ENCODE measurements at places on chromosomes 2 and 18. TPM values are rescaled to one million over a fixed set of nuclear protein-coding genes. Genes with fewer than 3 reads are reported as not detected.

Gene GATA6
- 15.2 TPM for total RNA-seq

Gene MOB4
- 30.7 TPM for total RNA-seq

Gene SRD5A2
- total RNA-seq: not detected

Gene CABYR
- 7.2 TPM for total RNA-seq

Gene REG3A
- total RNA-seq: not detected

Gene CRACDL
- not detected for total RNA-seq

Gene SLC40A1
- total RNA-seq: 9.5 TPM

Gene PSTPIP2
- 3.1 TPM for total RNA-seq

Gene ZC3H6
- 5.4 TPM for total RNA-seq

Gene LYPD6
- total RNA-seq: 4.4 TPM

Gene GALNT5
- 7.2 TPM for total RNA-seq

Gene GYPC
- 82.4 TPM for total RNA-seq

Gene UPP2
- not detected for total RNA-seq

Gene WNT6
- not detected for total RNA-seq

Gene APOB
- total RNA-seq: under 0.01 TPM

Gene RIT2
- not detected for total RNA-seq

Gene ITM2C
- total RNA-seq: 106 TPM

Gene CD207
- total RNA-seq: not detected

Gene SIGLEC15
- 1.2 TPM for total RNA-seq

Gene SF3B1
- total RNA-seq: 225 TPM

Gene PDCD1
- total RNA-seq: not detected

Gene ZNF521
- total RNA-seq: 36.4 TPM

Gene VIT
- 0.37 TPM for total RNA-seq

Gene DNER
- 0.55 TPM for total RNA-seq

Gene KIF5C
- total RNA-seq: 0.66 TPM

Gene FRZB
- 0.12 TPM for total RNA-seq

Gene SGPP2
- total RNA-seq: not detected

Gene PLGLB1
- total RNA-seq: 0.22 TPM

Gene DSC2
- under 0.01 TPM for total RNA-seq

Gene DTNA
- 17.2 TPM for total RNA-seq

Gene ADGRF3
- total RNA-seq: not detected

Gene ELOA2
- not detected for total RNA-seq

Gene PSMA8
- total RNA-seq: not detected

Gene LIPT1
- 7.4 TPM for total RNA-seq

Data from uterine smooth muscle cell (primary cell).